ENCODE measurements at places on chromosomes 5 and 9.

GRCh38 chr5:173472164-173472563 is 143.9 kb upstream of the STC2 start:
- no peak for DNase-seq

GRCh38 chr5:93425096-93425495 is 155.9 kb downstream of the NR2F1-AS1 start:
- no peak for DNase-seq

GRCh38 chr9:35294556-35294955 is 132.7 kb downstream of the UNC13B start:
- DNase-seq = no peak

GRCh38 chr5:29134418-29134817 is 2059.1 kb upstream of the CDH6 start:
- DNase-seq = no peak

GRCh38 chr5:97096191-97096590 is 46.2 kb downstream of the LIX1 start:
- no peak for DNase-seq

- no peak for DNase-seq
These were observed 119.9 kb downstream of the TMEM174 start for GRCh38 chr5:73292816-73293459.

GRCh38 chr9:71037521-71037920 is 83.9 kb downstream of the TRPM3 start:
- DNase-seq = no peak

GRCh38 chr5:79075646-79076426 is 6.3 kb downstream of the BHMT2 start:
- no peak for DNase-seq

DNA sequence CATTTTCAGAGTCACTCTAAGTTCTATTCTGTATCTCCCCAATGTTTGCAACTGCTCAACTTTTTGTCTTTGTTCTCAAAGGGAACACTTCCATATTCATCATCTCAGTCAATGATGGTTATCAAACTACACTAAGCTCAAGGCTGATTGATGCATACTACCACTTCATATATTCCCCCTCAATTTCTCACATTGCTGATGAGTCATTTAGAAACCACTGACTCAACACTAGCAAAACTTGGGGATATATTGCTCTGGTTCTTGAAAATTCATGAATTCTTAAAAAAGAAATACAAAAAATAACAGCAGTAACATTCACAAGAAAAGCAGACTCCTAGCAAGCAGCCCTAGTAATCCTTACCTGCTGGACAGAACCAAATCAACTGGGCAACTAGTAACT is 52.2 kb downstream of the ABHD17B start:
- no peak for DNase-seq

DNA sequence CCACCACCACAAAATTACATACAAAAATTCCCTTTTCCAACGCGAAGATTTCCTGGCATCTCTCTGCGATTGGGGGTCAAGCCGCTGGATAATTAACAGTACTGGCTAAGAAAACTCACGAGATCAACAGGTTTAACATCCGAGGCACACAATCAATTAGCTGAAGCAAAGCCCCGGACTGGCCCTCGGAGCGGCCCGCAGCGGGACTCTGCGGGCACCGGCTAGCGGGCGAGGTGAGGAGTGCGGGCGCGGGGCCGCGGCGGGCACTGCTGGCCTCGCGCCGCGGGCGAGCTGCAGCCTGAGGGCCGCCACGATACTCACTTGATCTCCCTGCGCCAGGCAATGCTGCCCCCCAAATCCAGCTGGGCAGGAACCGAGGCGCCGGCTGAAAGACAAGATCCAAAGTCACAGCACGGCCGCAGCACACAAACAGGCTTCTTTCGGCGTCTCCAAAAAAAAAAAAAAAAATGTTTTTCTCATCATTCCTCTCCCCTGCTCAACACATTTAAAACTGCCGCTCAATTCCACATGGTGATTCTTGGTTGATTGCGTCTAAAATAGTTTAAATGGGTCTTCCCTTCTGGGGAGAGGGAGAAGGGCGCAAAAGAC is 210.2 kb downstream of the MEF2C start:
- no peak for DNase-seq

DNA sequence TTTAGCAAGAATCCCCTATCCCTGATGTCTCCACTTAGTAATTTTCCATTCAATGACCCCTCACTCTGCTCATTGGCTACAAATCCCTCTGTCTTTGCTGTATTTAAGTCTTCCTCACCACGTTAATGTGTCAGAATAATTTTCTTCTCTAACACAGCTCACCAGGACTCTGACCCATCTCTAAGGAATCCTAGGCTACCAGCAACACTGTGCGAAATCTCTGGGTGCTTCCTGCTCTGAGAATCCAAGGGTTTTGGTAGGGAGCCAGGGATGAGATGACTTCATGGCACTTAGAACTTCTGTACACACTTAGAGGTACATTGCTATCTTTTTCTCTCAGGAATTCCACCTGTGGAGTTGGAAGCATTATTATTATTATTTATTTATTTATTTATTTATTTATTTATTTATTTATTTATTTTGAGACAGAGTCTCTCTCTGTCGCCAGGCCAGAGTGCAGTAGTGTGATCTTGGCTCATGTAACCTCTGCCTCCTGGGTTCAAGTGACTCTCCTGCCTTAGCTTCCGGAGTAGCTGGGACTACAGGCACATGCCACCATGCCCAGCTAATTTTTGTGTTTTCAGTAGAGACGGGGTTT is 53.5 kb downstream of the FOXI1 start:
- DNase-seq = no peak
